Vagina (tissue), 2 donors: ENCODE measurements at places on chromosomes 4 and X.

DNA sequence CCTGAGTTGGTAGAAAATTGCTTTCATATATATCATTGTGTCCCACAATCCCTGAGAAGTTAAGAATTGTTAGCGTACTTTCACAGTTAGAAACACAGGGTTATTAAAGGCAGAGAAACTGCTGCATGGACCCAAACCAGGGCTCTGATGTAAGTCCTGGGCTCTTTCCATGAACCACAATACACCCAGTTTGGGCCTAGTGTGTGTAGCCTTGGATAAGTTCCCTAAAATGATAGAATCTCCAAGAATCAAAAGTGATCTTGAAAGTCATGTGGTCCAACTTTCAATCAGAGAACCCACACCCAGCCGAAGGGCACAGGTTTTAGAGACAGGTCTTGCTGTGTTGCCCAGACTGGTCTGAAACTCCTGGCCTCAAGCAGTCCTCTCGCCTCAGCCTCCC lies 257.8 kb upstream of the KLF3 start:
- no peak for DNase-seq

DNA sequence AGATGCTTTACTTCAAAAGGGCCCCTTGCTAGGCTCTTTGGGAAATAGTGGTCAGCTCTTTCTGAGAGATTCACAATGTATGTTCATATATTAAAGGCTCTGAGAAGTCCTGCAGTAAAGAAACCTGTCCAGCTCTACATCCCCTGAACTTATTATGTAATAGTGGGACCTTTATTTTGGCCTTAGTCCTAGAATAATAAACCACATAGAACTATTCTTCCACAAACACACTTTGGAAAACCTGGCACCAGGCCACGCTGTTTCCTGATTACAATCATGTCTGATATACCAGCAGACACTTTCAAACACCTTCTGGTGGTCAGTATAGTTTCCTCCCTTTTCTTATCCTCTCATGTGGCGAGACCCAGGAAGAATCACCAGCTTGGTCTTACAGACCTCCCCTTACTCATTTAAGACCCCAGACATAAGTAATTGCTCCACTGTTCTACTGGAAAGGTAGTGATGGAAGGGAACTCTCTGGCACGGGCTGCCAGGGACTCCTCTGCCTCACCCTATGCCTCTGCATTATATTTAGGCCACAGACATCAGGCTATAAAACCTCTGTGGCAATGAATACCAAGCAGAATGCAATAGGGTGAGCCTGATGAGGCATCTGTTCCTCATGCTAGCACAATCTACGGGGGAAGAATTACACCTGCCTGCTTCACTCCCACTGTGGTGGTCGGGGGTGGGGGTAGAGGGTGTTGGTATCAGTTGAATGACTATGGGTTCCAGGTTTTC lies 5.7 kb upstream of the PPEF1 start:
- DNase-seq, result no peak

DNA sequence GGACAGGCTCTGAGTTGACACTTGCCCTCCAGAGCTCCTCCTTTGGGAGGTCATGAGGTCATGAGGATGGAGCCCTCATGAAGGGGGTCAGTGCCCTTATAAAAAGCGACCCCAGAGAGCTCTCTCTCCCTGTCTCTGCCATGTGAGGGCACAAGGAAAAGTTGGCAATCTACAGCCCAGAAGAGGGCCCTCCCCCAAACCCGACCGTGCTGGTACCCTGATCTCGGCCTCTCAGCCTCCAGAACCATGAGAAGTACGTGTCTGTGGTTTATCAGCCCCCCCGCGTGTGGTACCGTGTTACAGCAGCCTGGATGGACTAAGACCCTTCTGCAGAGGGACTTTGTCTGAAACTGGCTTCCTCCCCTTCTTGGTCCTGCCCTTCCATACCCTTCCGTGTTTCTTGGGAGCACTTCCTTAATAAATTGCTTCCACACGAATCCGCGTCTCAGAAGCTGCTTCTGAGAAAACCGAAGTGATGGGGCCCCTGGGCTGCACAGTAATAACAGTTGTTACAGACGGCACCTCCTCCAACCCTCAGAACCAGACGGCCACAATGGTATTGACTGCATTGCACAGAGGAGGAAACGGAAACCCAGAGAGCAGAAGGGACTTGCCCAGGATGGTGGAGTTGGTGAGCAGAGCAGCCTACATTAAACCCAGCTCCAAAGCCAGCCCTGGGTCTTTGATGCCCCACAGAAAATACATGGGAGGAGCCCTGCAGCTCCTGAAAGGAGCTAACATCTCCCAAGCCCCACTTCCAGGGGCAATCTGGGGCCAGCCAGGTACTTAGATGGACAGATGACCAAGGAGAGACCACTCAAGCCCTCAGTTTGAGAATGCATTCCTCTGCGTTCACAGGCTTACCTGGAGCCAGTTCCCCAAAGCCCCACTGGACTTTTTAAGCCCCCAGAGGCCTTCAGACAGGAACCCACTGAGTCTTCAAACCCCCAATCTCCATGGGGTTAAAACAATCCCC lies 242.7 kb downstream of the BCOR start:
- DNase-seq, result no peak

DNA sequence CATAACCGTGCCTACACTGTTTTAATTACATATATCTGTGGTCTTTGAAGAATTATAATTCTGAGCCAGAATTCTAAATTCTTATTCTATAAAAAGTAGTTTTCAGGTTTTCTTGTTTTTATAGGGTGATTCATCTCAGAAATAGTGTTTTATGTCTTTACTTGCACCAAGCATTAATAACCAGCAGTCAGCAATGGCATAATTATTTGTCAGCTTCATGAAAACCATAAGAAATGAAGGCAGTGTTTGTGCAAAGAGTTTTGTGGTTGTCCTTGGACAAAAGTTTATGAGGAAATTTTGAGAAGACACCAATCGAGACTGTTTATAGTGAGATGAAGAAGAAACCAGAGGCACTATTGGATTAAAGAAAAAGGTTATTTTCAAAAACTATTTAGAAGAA lies 37.2 kb downstream of the EDNRA start:
- no peak for DNase-seq

DNA sequence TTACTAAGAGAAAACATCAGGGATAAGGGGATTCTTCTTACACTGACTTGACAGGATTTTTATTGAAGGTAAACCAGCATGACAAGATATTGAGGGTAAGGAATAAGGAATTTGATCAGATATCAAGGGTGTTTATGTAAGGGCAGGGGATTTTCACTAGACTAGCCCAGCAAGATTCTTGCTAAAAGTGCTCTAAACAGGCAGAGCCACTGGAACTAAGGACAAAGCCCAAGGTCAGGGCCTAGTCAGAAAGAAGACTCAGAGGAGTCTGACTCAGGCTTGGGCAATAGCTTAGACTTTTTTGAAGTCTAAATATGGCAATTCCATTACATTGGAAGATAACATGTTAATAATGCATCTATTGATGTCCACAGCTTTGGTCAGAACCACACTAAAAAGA lies 6.5 kb upstream of the GLRA3 start:
- DNase-seq, result no peak

DNA sequence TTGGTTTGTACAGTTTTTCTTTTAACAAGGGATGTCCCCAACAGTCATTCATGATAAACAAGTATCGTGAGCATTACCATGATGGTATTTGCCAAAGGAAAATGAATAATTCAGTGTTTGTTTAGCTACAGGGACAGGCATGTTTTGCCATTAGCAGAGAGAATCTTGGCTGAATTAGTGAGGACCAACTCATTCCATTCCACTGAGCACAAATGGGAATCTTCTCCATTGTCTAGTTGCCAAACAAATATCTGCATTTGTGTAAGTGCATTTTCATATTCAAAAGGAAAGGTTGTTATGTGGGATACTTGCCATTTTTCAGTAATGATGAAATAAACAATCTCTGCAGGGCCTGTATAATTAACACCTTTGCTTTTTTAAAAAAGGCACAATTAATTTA lies 1762.6 kb downstream of the RPA4 start:
- no peak for DNase-seq

- DNase-seq, result no peak
These were observed 54.2 kb downstream of the GRID2 start for GRCh38 chr4:92357966-92358365.

DNA sequence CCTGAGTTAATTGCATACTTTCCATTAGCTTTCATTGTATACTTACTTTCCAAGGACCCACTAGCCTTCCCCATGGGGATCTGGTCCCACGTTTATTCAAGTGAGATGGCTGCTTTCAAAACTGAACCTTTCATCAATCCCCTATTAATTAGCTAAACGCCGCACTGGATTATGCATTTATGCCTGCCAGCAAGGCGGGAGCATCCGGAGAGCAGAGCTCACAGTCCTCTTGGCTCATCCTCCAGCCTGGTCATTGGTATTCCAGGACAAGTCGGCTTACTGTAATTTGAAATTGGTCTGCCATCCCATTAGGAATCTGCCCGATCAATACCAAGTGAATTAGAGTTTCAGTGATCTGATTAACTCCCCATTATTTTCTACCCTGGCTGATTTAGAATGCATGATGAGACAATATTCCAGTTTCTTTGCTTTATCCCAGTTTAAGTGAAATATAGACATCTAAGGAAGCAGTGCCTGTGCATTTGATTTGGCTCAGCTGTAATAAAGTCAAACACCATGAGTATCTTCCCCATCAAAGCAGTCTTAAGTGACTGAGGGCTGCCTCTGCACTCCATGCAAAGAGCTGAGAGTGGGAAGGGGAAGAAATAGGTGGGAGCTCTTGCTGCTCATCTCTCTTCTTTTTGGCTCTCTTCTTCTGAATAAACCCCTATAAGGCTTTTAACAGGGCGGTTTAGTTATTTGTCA lies 411.4 kb downstream of the GPAT3 start:
- no peak for DNase-seq

- DNase-seq, result no peak
These were observed 236.2 kb upstream of the HAND2 start for GRCh38 chr4:173766171-173766600.

DNA sequence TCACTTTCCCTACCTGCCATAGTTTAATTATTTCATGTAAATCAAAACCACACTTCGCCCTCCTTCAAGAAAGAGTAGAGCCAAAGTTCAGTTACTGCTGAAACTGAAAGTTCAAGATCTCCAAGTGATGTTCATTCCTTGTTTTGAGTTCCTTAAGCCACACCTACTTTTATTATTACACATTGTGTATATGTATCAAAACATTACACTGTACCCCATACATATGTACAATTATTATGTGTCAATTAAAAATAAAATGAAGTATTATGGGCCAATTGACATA lies 892.3 kb upstream of the NDST4 start:
- no peak for DNase-seq

GRCh38 chr4:6153874-6154273 lies 46.5 kb downstream of the JAKMIP1 start:
- no peak for DNase-seq

- no peak for DNase-seq
These were observed 187.8 kb downstream of the FRAS1 start for GRCh38 chr4:78244705-78245485.

DNA sequence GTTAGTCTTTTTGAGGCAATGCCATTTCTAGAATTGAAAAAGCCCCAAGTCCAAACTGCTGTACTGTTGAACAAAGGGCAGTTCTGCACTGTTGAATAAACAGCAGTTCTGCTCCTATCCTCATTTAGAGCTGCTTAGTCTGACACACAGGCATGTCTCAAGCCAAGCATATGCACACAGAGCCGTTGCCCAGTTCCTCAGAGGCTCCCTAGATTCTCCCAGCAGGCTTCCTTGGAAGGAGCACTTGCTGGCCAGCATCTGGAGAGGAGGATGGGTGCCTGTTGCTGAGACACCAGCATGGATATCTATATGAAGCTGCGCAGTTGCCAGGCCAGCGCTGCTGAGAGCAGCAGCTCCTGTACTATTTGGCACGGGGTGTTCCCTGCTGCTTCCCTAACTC lies 138.3 kb upstream of the USP38 start:
- no peak for DNase-seq

GRCh38 chr4:129189630-129190029 lies 93.7 kb downstream of the C4orf33 start:
- DNase-seq, result no peak

DNA sequence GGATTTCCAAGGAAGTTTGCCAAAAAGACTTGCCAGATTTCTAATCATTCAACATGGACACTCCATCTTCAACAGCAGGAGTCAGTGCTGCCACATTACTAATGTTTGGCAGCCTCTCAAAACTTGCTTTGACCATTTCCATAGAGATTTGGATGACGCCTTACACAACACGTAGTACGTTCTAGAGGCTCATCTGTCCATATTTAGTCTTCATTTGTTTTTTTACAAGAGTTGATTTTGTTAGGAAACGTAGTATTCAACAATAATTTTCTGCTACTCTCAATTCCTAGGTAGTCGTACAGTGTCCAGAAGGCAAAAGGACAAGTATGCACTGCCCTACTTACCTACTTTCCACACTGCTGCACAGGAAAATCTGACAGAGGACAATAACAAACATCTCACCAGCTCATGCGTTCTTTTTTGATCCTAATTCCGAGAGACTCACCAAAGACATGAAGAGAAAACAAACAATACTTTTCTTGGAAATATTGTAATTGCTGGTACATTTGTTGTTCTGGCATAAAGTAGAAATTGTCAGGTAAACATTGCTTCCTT lies 117.3 kb downstream of the SNCA start:
- DNase-seq, result no peak

GRCh38 chrX:42748067-42748850 lies 29.7 kb downstream of the PPP1R2C start:
- DNase-seq, result no peak

DNA sequence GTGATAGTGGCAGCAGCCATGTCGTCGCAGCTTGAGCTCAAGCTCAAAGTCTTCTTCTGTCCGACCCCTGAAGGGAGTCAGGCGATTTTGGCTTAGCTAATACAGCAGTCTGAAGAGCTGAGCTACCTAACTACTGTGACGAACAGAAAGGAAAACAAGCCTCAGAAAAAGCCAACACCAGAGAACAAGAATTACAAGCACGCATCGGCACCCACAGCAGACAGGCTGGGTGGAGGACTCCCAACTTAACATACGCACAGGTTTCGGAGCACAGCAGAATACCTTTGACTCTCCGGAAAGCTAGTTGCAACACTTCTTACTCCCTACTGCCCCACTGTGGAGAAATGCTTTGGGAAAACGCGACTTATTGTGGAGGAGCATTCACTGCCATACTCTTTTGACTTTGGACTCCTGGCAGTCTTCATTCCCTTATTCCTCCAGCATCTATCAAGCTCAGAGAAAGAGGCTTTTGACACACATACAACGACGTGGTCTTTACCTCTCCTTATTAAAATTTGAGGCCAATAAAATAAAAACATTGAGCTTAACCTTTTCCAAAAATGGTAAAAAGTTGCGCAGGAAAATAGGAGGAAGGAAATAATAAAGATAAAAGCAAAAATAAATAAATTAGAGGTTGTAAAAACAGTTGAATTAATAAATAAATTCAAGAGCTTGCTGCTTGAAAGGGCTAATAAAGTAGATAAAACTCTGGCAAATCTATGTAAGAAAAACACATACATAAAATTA lies 41.3 kb upstream of the GPC3 start:
- no peak for DNase-seq
